SJSA1 (cell line): ENCODE measurements at places on chromosomes 1 and 21.

- no peak for DNase-seq
These were observed 9.5 kb upstream of the GPR153 start for GRCh38 chr1:6270401-6270800.

- no peak for DNase-seq
These were observed 579.6 kb downstream of the USP25 start for GRCh38 chr21:16309250-16309971.

DNA sequence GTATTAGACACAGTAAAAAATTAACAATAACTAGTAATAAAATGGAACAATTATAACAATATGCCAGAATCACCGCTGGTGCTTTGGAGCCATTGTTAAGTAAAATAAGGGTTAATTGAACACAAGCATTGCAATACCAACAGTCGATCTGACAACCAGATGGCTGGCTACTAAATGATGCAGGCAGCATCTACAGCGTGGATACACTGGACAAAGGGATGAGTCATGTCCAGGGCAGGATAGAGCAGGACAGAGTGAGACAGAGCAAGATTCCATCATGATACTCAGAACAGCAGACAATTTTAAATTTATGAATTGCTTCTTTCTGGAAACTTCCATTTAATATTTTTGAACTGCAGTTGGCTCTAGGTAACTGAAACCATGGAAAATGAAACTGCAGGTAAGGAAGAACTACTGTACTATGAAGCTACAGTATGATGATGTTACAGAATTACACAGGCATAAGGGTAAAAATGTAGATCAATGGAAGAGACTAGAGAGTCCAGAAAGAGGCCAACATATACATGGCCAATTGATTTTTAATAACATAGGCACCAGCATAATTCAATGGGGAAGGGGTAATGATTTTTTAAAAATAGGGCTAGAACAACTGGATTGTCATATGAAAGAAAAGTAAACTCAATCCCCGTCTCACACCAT lies 168.7 kb downstream of the RRAGC start:
- peak; percentile 9 for DNase-seq

DNA sequence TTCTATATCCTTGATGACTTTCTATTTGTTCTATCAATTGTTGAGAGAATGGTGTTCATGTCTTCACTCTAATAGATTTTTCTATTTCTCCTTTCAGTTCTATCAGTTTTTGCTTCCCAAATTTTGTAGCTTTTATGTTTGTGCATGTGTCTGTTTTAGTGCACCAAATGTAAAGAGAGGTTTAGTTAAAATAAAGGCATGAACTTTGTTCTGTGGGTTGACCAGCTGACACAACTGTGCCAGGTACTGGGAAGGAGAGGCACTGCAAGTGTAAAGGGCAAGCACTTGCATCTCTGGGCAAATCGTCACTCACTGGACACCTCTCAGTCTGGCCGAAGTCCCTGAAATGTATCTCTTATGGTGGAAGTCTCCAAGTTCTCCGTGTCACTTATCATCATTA lies 38.6 kb upstream of the ABCD3 start:
- DNase-seq: no peak

DNA sequence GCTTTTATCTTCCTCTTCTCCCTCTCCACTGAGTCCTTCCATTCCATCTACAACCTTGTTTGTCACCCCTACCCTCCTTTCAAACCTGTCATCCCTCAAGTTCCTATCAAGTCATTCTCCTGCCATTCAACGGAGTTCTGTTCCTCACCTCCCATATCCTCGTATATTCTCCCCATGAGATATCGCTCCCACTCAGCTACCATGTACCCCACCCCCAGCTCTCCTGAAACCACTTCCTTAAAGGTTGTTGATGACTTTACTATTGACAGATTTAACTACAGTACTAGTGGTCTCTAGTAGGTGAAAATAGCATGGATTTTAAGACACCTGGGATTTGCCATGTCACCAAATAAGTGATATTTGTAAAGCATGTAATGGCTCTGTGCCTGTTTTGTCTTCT lies 107.4 kb upstream of the BARHL2 start:
- no peak for DNase-seq

- DNase-seq: no peak
These were observed 3.1 kb downstream of the LMNA start for GRCh38 chr1:156117414-156118176.

DNA sequence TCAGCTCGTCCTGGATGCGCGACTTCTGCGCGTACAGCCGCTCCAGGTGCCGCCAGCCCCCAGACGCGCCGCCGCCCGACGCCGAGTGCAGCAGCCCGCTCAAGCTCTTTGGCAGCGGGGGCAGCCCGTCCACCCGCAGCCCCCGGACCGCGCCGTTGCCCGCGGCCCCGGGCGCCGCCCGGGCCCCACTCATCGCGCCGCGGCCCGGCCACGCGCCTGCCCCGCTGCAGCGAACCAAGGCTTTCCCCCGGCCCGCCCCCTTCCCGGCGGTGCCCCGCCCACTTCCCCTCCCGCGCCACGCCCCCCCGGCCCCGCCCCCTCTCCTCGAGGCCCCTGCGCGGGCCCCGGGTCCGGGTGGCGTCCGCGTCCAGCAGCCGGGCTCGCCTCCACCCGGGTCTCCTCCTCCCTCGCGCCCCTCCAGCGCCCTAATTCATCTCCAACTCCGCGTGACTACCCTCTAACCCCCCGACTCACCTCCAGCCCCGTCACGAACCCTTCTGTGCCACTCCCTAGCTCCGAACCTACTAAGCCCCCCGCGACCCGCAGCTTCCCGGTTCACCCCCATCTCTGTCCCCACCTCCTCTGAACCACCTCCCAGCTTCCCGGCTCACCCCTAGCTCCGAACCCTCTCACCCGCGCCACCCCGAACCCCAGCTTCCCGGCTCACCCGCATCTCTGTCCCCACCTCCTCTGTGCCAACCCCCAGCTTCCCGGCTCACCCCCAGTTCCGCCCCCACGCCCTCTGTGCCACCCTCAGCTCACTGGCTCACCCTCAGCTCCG lies at the start of gene FAM89A:
TSS of gene FAM89A (minus strand) at position 236 of the 781 bp plus-strand sequence. CDS start at position 193, 43 bp downstream.
- DNase-seq: peak; percentile 60

GRCh38 chr1:29632806-29633615 lies 396.7 kb downstream of the PTPRU start:
- DNase-seq: peak; percentile 34

GRCh38 chr21:39182016-39182415 lies 1.2 kb downstream of the PSMG1 start:
- DNase-seq: no peak

DNA sequence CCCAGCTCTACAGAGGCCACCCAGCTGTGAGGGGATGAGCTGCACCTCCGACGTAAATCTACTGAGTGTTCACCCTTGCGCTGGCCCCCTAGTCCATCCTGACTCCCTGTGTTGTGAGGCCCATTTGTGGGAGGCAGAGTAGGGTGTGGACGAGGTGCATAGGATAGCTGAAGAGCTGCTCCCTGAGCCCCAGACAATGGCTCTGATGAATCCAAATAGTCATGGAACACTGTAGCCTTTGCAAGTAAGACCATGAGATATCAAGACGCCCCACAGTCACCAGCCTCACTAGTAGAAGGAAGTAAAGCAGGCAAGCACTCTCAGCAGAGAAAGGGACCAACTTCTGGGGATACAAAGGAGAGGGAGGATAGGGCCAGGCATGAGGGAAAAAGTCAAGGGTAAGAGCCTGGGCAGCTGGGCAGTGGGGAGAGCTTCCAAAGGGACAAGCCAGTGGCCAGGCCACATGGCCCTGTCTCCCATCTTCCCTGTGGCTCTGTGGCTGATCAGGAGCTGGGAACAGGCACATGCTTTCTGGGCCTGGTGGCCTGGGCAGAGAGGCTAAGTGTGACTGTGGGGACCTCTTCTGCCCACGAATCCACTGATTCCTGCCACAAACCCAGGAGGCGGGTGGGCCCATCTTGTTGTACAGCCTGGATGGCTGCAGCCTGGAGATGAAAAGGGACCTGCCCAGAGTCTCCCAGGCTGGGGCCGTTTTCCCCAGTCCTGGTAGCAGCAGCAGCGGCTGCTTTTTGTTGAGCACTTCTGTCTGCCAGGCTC lies 55.5 kb upstream of the EPS8L3 start:
- DNase-seq: no peak

DNA sequence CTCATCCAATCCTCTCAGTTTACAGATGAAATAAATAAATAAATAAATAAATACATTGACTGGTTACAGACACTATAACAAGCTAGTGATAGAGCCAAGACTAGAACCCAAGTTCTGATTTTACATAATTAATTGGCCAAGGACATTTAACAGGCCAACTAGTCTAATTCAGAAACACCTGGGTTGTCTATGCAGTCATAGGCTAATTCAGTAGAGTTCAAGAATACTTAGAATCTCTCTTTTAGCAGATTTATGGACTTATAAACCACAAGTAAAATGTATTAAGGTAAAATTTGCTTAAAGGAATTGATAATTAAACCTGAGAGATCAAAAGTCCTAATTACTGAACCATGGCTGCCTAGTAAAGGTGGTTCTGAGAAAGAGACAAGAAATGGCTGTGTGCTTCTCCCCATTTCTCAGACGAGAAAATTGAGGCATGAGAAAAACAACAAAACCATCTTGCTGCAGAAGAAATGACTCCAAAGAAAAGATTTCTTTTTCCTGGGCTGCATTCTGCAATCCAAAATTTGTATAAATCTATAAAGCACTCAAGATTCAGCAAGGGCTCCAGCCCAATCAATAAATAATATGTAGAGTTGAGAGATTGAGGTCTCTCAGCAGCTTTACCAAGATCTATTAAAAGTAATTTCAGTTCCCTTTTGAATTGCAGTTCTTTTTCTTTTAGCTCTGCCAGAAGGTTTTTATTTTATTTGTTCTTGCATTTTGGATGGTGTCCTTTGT lies 98.3 kb downstream of the DUSP10 start:
- DNase-seq: no peak

DNA sequence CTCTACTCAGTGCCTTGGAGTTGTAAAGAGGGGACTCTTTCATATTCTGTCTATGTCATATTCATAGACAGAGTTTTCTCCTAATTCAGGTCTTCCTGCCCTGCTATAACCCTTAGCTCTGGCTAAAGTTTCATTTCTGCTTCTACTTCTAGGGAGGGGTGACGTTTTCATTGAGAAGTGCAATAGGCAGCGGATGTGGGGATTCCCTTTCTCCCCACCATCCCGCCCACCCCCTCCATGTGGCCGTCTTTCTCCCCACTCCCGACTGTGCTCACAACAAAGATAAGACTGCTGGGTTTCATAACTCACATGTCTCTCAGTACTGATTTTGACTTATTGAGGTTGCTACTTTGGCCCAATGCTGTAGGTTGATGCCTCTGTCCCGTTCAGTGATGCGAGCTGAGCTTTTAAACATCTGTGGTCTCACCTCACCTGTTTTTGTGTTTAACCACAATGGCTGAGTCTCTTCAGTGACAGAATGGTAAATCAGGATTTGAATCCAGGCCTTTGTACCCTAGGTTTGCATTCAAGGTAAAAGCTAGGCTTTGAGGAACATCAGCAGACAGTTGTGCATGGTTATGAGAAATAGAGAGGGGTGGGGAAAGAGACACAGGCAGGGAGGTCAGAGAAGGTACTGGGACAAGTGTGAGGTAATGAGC lies 7.8 kb upstream of the KIF14 start:
- DNase-seq: no peak

GRCh38 chr1:55140546-55140983 lies 74.6 kb downstream of the USP24 start:
- DNase-seq: peak; percentile 62

DNA sequence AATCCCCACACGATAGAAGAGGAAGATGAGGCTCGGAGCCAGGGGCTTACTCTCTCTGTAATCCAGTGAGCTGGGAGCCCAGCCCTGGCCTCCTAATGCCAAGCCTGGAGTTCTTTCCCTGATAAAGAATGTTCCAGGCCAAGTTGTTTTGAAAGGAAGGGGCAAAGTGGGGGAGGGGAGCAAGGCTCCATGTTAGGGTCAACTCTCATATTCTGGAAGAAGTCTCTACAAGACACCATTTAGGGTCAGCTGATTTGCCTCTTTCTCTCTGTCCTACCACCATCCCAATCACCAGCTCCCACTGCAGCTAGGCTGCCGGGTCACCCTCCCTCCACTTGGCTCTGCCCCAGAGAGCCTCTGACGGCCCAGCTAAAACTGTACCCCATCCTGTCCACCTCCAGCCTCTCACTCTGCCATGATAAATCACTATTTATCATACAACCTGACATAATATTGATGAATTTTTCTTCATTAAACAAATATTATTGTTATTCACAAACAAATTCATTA lies 95.0 kb downstream of the GLIS1 start:
- no peak for DNase-seq
